NCI-H2107 (cell line): ENCODE measurements at places on chromosomes 11 and 22.

- no peak for DNase-seq
Measured at GRCh38 chr11:11850668-11851067, 8.9 kb downstream of the USP47 start.

DNA sequence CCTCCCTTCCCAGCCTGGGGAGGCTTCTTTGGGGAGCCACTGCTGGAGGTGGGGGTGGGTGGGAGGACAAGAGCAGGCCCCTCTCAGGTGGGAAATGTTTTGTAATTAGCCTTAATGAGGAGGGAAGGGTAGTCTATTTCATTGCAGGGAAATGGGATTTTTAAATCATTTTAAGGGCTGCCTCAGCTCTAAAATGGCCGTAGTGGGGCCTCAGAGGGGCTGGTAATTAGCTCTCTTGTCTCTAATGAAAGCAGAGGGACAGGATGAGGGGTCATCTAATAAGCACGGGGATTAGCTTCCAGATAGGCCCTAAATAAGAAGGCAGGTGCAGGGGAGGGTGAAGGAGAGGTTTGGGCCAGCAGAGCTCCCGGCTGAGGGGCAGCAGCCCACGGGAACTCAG, 46.5 kb downstream of the LMO1 start:
- DNase-seq, result no peak

DNA sequence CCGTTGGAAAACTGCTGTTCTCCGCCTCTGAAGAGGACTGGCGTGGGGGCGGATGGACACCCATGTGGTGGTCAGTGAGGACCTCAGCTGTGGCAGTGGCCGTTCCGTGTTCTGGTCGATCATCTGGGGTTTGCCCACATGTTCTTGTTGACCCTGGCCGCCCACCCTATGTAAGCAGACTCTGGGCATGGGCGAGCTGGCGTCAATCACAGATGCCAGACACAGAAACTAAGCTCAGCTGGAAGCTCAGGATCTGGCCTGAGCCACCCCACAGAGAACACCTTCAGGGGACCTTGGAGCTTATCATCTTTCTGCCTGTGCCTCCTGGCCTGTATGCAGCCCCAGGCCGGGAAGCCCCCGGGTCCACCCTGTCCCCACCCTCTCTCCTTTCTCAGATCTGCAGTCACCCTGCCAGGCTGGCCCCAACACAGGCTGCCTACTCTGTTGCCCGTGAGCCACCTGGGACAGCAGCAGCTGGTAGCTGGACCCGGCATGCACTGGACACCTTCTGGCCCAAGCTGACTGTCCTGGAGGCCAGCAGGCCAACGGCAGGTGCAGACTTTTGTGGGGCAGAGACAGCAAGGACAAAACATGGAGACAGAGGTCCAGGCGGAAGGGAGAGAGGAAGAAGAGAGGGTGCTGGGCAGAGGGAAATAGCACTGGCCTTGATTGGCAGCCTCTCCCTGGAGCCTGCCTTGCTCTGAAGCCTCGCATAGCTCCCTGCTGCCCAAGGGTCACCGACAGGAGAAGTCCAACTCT, 91.5 kb downstream of the PHF21B start:
- DNase-seq, result no peak

DNA sequence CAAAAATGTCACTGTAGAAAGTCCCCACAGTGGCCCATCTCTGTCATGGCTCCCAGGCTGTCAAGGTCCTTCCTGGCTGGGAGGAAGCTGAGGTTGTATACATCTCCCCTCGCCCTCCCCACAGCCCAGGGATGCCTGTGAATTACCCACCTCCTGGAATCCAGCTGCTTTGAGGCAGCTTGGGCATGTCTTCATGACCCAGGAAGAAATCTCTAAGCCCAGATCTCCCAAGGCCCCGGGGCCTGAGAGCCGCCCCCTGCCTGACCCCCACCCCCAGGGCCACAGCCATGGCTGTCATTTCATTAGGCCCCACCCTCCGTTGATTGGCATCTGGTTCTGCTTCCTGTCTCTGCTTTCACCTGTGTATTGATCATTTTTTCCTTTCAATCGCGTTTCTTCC, 207.5 kb downstream of the TBC1D22A start:
- DNase-seq, result no peak

DNA sequence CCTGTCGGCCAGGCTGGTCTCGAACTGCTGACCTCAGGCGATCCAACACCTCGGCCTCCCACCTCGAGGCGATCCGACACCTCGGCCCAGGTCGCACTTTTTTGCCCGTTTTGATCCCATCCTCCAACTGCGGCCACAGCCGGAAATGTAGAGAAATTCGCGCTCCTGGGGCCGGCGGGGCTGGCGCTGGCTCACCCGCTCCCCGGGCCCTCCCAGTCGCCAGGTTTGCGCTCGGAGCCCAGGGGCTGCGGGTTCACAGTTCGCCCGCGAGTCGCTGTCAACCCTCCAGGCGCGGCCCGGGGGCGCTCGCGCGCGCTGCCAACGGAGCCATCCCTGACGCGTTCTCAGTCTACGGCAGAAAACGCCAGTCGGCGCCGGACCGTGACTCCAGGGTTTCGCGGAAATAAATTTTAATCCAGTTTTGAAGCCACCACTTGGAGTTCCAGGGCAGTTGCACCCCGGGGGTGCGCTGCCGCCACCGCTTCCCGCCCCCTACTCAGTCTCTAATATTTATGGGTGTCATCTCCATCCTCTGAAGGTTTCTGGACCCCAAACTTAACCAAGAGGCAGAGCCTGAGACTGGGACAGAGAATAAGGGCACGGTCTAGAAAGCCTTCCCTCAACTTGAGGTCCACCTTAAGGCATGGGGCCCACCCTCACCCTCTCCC, 1.5 kb upstream of the KLHDC7B start:
- DNase-seq, result no peak

- no peak for DNase-seq
Measured at GRCh38 chr22:37552524-37553163, 7.6 kb upstream of the CDC42EP1 start.

GRCh38 chr11:86115542-86116385, 46.9 kb upstream of the PICALM start:
- no peak for DNase-seq

- no peak for DNase-seq
Measured at GRCh38 chr11:72439455-72439854, 5.1 kb upstream of the CLPB start.

DNA sequence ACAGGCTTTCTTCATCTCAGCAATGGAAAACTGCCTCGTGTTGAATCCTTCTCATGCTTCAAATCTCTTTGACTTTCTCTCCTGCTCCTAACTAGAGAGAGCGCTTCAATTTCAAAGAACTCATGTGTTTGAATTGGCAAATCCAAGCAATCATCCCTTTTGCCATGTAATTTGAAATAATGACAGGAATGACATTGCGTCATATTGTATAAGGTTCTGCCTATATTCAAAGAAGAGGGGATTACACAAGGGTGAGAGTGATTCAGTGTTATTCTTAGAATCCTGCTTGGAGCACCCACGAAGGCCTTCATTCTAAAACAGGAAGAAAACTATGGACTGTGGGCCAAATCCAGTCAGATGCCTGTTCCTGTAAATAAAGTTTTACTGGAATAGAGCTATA, 720.6 kb downstream of the JRKL start:
- DNase-seq, result no peak

DNA sequence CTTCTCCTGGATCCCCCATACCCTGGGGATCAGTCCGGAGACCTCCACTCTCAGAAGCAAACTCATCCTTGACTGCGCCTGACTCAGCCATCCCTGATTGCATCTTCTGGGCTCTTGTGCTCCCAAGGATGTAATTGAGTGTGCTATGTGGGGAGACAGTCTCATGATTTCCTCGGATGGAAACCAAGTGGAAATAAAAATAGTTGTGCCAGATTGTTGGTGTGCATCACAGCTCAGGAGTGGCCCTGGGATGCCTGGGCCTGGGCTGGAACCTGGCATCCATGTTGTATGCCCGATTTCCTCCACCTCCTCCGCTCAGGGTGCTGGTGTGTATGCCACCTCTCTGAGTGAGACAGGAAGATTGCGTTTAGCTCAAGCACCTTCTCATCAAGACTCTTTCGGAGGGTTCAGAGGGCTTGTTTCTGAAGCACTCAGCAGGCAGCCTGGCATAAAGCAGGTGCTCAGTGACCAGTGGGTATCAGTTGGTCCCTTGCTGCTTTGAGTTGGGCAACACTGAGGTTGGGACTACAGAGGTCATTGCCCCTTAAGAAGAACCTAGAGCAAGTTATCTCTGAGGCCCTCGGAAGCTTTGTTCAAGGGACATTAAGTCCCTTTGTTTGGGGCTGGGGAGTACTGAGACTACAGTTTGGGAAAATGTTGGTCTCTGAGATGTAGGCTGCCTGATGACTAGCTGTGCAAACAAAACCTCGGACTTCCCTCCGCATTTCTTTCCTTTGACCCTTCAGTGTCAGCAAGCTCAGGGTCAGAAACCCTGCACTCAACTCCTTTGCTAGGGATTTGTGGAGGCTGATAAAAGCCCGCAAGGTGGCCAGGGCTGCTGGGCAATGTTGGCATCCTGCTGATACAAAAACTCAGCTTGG, 24.8 kb upstream of the MICAL2 start:
- DNase-seq, result no peak

- no peak for DNase-seq
Measured at GRCh38 chr11:37322333-37323194, 724.5 kb upstream of the RAG2 start.

GRCh38 chr22:42261296-42261695, 9.2 kb downstream of the TCF20 start:
- no peak for DNase-seq

DNA sequence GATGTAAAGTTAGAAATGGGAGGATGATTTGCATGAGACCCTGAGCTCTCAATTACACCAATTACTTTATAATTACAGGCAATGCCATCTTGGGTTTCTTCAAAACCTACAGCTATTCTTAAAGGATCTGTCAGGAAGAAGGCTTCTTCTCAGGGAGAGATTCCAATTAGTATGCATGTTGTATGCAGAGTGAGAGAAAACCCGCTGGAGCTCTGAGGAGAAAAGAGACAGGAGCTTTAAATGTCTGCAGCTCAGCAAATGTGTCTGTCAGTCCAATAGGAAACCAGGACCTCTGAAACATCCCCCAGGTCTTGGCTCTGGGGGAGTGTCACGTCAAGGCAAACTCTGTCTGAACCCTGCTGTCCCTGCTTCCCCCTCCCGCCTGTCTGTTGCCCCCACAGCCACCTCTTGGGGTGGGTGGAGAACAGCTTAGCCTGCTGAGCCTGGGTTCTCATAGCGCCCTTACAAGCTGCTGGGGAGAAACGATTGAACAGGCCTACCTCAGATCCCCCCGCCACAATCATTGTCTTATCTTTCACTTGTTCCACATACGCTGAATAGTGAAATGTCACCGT, 140.2 kb downstream of the SPATA19 start:
- no peak for DNase-seq

GRCh38 chr11:126100716-126101115, 38.0 kb upstream of the CDON start:
- DNase-seq, result no peak

- DNase-seq, result no peak
Measured at GRCh38 chr11:94661444-94661843, 94.3 kb downstream of the PIWIL4 start.

GRCh38 chr22:46574993-46575910, 37.8 kb upstream of the CELSR1 start:
- no peak for DNase-seq

DNA sequence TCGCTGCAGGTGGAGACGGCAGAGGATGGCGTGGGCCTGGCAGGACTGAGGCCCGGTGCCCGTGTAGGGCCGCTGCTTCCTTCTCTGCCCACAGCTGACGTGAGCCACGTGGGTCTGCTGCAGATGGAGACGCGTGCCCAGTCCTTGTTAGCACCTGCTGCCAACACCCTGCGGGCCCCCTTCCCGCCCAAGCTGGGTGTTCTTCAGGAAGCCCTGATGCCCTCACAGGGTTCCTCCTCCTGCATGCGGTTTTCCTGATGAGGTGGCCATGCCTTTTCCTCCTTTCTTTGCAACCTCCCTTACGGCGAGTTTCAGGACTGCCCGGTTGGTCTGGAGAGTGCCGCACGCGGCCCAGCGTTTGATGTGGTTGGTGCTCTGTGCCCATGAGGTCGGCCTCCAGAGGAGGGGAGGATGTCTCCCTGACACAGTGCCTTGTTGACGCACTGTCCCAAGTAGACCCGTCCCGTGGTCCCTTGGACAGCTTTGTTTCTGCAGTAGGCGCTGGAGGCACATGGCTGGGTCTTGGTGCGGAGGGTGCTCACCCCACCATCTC, 44.7 kb downstream of the AP2A2 start:
- no peak for DNase-seq

DNA sequence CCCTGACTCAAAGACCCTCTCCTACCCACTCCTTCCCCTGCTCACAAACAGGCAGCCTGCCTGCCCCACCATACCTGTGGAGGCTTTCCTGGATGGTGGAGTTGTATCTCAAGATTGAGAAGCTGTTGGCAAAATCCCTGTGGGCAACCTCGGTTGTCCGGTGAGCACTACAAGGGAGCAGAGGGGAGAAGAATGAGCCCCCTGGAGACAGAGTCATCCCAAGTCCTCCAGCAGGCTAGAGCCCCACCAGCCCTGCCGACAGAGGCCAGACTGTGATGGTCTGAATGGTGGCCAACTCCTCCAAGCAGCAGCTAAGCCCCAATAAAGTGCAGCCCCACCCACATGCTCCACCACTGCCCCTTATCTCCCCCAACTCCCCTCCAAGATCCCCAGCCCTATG, 17.5 kb downstream of the TMPRSS13 start:
- no peak for DNase-seq

- no peak for DNase-seq
Measured at GRCh38 chr11:115077740-115078139, 399.4 kb downstream of the NXPE2 start.

- no peak for DNase-seq
Measured at GRCh38 chr11:119650251-119650650, 78.7 kb downstream of the NECTIN1 start.

- DNase-seq, result no peak
Measured at GRCh38 chr22:37431801-37432707, 4.8 kb upstream of the ELFN2 start.

DNA sequence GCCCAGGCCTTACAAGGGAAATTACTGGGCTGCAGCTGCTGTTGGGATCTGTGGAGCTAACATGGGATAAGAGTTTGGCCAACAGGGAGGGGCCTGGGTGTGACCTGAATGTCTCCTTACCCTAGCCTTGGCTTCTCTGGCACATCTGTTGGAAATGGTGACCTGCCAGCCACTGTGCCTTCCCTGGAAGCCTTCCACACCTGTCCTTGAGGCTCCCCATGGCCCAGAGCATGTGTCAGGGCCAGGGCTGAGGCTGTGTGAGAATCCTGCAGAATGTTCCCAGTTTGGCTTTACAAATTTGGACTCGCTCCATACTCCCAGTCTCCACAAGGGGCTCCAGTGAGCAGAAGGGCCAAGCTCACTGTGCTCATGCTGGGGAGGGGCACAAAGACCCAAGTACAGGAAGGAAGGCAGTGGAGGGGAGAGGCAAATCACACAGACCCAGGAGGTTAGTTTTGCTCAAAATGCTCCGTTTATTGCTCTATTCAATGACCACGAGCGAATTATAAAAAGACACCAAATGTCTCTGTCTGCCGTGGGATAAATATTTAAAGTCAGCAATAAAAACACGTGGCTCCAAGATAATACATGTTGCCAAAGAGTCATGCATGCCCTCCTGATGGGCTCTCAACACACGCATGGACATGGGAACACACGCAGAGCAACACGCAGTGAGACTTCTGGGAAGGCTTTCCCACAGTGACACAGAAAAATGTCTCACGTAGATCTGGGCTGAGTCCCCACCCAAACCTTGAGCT, 1.7 kb upstream of the IGSF22 start:
- no peak for DNase-seq
